ENCODE measurements at places on chromosomes 4 and X.

DNA sequence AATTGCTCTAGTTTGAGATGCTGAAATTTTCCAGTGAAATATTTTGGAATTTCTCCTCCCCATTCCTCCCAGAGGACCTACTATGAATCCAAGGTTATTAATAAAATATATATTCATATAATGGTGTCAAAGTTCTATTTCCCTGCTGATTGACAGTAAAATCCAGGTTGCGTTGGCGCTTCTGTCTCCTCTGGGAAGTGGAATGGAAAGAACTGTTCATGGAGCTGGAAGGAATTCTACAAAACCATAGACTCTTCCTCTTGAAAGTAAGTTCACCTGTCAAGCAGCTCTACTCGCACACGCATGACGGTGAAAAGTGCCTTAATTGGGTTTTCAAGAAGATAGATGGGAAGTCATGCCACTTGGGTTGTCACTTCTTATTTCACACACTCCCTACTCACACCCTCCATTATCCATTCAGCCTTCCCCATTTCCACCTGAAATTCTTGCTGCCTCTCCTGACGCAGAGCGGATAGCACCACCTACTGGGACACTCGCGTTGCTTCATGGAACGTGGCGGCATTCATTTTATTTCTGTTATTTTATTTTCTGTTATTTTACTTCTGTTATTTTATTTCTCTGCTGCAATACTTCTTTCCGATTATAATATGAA, 351.6 kb downstream of the NLGN4X start:
- no peak for DNase-seq

DNA sequence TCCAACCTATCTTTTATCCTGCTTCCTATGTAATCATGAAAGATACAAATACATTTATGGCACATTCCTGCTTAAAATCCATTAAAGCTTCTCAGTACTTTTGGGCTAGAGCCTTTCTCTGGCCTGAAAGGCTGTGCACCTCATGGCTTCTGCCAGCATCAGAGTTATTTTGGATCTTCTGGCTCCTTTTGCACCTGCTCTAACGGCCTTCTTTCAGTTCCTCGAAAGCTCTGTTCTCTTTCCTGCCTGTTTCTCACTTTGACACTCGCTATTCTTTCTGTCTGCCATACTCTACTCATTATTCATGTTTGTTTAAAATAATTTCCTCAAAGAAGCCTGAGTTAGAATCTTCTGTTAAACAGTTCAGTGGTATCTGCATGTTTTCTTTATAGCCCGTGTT, 86.0 kb downstream of the LRP2BP start:
- DNase-seq = no peak

- no peak for DNase-seq
Observed at GRCh38 chr4:99024481-99025275, 29.2 kb downstream of the METAP1 start.

DNA sequence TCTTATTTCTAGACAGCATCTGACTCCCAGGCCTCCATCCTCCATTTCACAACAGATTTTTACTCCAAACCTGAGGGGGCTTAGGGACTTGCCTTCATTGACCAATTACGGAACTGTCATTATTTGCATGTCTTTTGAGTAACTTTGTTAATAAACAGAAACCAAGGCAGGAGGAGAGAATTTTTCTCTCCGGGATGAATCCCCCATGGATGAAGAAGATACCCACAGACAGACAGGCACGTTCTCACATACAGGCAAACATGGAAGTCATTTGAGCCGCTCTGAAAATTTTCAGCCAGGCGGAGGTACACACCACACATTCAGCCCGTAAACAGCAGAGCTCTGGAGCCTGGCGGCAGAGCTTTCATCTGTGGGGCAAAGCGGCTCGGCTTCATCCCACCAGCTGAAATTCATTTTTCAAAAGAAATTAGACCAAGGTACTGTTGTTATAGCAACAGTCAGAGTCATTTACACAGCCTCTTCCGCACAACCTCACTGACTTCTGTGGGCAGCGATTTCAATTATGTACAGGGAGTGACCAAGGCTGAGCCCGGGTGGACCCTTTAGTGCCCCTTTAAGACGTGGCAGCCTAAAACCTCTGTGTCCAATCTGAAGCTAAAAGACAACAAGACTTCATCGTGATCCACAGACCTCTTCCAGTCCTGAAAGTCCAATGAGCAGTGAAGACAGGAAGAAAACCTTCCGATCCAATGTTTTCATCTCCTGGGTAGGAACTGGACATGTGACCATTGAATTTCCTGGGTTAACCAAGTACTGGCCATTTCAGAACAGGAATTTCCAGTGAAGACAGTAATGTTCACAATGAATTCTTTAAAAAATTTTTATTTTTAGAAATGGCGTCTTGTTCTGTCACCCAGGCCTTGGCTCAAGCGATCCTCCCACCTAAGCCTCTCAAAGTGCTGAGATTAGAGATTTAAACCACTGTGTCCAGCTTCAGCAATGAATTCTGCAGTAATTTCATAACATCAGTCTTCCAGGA, 237.0 kb downstream of the MGST2 start:
- no peak for DNase-seq

DNA sequence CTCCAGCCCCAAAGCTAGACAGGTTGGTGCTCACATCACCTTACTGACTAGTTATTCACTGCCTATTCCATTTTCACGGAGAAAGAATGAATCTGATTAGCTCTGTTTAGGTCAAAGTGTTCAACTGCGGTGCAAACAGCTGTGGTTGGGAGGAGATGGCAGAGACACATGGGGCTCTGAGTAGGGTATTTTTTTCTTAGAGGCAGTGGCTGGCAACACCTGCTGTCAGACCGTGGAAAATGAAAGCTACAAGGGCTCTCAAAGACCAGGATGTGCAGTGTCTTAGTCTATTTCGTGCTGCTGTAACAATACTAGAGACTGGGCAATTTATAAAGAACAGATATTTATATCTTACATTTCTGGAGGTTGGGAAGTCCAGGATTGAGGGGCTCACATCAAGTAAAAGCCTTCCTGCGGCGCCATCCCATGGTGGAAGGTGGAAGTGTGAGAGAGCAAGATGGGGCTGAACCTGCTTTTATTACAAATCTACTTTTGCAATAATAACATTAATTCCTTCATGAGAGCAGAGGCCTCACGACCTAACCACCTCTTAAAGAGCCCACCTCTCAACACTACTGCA, 10.6 kb downstream of the NYX start:
- no peak for DNase-seq

- no peak for DNase-seq
Observed at GRCh38 chrX:101163166-101163565, 56.4 kb upstream of the DRP2 start.

- DNase-seq = no peak
Observed at GRCh38 chr4:74413265-74413664, 31.7 kb upstream of the AREG start.

DNA sequence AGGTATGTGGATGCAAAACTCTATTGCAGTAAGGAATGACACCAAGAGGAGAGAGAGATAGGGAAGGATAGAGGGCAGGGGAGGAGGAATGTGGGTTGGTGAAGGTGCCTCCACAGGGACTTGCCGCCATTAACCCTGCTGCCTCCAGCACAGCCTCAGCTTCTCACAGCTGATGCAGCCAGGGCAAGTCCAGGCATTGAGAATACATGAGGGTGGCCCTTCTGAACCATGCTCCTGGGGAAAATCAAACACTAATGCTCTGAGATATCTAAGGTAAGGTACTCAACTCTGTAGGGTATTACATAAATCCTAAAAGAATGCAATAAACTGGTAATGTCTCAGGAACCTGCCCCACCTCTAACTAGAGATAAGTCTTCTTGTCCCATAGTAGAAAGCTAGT, 28.7 kb downstream of the UGT2B7 start:
- no peak for DNase-seq

DNA sequence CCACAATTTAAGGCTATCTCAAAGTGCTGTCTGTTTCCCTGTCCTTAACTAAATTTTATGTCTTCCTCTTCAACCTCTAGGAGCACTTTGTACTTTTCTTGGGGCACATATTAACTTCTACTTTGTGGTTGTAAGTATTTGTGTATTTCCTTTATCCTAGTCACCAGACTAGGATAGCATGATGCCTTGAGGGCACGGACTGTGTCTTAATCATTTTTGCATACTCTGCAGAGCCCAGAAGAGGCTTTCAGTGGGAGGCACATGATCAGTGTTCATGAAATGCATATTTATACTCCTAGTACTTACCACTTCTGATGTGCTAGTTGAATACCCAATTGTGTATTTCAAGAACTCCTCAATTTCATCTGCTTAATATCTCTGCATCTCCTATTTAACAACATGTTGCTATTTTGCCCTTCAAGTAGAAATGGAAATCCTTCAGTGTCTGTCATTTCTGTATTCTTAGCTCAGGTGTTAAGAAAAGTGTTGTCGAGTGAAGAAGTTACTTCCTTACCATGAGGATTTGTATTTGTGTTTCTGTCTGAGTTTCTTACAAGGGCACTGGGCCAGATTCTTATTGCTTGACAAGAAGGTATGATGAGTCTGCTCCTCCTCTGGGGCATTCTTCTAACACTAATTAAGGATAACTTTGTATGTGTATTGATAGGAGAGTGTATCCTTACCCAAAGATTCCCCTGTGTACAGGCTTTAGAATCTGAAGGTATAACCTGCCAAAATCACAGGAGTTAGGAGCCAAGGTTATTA, 28.3 kb upstream of the PGRMC2 start:
- no peak for DNase-seq

GRCh38 chr4:17583276-17583675, 6.3 kb downstream of the LAP3 start:
- DNase-seq = no peak

DNA sequence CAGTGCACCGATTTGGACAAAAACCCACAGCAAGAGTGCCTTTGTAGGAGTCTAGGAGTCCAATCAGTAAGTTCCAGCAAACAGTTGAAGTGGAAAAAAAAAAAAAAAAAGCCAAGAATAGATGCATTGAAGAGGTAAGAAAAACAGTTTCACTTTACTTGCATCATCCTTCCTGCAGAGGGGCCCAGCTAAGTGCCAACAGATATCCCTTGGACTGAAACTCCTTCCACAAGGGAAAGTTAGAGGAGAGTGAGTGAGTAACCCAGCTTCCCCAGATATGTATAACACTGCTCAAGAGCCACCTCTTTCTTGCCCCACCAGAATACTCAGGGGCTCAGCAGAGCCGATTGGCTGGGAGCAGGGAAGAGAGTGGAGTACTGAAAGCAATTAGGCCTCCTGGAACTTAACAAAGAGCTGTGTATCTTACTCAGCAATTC, 617.7 kb upstream of the SMIM31 start:
- DNase-seq = no peak

- no peak for DNase-seq
Observed at GRCh38 chr4:185713731-185714130, 98.3 kb downstream of the SORBS2 start.

- DNase-seq = no peak
Observed at GRCh38 chr4:95023110-95023509, 265.4 kb downstream of the BMPR1B start.

GRCh38 chr4:42018451-42018850, 28.1 kb downstream of the SLC30A9 start:
- no peak for DNase-seq

Data from NCI-H2171 treated with DMSO at 0.1 percent for 48 hours (cell line).